Neural crest cell (in vitro differentiated cells): ENCODE measurements at places on chromosomes 12 and 14.

GRCh38 chr14:21087294-21088091 lies 11.0 kb downstream of the ZNF219 start:
- DNase-seq, result peak; percentile 49

DNA sequence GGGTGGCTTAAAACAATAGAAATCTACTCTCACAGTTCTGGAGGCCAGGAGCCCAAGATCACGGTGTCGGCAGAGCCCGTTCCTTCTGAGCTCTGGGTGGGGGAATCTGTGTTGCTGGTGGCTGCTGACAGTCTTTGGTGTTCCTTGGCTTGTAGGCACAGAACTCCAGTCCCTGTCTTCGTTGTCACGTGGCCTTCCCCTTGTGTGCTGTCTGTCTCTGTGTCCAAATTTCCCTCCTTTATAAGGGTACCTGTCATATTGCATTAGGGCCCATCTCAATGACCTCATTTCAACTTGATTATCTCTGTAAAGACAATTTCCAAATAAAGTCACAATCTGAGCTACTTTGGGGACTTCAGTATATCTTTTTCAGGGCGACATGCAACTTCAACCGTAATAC lies 81.6 kb downstream of the CCDC92 start:
- no peak for DNase-seq

DNA sequence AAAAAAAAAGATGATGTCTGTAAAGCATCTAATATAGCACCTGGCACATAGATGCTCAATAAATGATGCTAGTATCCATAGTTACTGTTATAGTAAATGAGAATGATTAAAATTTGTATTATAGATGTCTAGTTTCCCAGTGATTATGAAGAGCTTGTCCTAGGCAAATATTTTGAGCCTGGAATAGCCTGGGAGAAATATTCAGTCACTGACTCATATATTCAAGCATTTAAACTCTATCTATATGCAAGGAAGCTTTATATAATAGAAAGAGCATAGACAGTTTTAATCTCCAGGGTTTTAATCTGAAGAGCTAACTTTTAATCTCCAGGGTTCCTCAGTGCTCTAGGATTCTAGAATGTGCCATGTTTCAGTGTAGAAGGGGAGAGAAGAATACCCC lies 91.5 kb upstream of the VASH1 start:
- DNase-seq, result no peak

- no peak for DNase-seq
Observed at GRCh38 chr14:100504372-100505078, 82.7 kb downstream of the BEGAIN start.

DNA sequence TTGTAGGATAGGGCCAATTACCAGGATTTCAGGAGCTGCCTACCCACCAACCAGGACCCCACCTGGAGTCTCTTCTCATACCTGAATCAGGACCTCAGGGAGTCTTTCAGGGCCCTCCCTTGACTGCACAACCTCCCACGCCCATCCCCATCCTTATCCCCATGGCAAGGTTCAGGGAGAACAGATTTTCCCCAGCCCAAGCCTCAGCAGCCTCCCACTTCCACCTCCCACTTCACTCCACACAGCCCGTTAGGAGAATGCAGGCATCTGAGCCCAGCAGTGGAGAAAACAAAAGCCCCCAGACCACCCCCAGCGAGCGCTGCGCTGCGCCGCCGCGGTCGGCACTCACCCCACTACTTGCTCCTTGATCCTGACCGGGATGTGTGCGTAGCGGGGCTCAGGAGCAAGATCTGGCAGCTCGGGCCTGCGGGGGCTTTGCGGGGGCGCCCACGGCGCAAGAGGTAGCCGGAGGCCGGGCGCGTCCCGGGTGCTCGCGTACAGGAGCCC lies 1.4 kb downstream of the B4GALNT1 start:
- no peak for DNase-seq

GRCh38 chr12:78651755-78652154 lies 212.8 kb upstream of the SYT1 start:
- no peak for DNase-seq

- peak; percentile 36 for DNase-seq
Observed at GRCh38 chr12:14845350-14845750, 2.0 kb upstream of the ART4 start.

- DNase-seq, result no peak
Observed at GRCh38 chr12:13099066-13099843, 4.2 kb downstream of the GSG1 start.

- no peak for DNase-seq
Observed at GRCh38 chr12:47102845-47103651, 23.3 kb upstream of the AMIGO2 start.

- no peak for DNase-seq
Observed at GRCh38 chr14:22549981-22550673, 38.9 kb downstream of the DAD1 start.

DNA sequence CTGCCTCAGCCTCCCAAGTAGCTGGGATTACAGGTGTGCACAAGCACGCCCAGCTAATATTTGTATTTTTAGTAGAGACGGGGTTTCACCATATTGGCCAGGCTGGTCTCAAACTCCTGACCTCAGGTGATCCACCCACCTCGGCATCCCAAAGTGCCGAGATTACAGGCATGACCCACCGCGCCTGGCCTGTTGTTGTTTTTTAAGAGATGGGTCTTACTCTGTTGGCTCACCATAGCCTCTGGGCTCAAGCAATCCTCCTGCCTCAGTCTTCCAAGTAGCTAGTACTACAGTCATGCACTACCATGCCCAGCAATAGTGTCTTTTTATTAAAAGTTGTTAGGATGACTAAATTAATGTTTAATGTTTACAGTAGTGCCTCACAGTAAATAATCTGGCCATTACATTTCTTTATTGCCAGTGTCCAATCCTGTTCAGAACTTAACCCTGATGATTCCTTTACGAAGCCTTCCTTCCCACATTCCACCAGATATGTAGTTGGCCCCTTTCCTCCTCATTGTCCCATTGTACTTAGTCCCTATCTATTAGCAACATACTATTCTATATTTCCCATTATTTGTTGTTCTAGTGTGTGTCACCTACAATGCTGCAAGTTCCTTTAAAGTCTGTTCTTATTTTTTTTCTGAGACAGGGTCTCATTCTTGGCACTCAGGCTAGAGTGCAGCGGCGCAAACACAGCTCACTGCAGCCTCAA lies 8.8 kb upstream of the SMARCC2 start:
- DNase-seq, result no peak

DNA sequence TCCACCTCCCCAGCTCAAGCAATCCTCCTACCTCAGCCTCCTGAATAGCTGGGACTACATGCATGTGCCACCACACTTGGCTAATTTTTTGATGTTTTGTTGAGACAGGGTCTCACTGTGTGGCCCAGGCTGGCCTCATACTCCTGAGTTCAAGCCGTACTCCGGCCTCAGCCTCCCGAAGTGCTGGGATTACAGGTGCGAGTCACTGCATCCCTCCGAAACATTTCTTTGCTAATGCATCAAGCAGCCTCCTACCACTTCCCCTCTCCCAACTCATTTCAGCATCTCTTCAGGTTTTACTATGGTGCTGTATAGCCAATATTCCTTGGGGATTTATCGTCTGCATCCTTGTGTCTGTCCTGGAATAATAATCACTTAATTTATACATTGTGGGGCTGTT lies 2.3 kb upstream of the SLC22A17 start:
- no peak for DNase-seq

- no peak for DNase-seq
Observed at GRCh38 chr14:97618401-97618800, 821.2 kb downstream of the VRK1 start.

GRCh38 chr14:92560106-92560865 lies 46.7 kb downstream of the RIN3 start:
- no peak for DNase-seq

DNA sequence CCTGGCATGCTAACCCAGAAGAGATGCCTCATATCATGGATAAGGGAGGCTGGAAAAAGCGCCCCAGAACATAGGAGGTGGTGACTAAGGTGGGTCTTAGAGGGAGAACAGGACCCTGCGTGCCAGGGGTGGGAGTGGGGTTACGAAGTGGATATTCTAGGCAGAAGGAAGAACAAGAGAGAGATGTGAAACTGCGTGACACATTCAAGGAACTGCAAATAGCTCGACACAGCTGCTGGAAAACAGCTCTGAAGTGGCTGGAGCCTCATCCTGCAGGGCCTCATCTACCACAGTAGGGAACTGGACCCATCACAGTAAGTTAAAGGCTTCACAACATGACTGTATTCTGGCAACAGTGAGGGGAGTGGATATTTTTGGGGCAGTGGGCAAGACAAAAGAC lies 61.1 kb downstream of the RNF34 start:
- DNase-seq, result no peak

GRCh38 chr12:12513416-12514006 lies 49.2 kb downstream of the DUSP16 start:
- DNase-seq, result no peak

GRCh38 chr12:64595863-64596793 lies 14.2 kb upstream of the RASSF3 start:
- no peak for DNase-seq

DNA sequence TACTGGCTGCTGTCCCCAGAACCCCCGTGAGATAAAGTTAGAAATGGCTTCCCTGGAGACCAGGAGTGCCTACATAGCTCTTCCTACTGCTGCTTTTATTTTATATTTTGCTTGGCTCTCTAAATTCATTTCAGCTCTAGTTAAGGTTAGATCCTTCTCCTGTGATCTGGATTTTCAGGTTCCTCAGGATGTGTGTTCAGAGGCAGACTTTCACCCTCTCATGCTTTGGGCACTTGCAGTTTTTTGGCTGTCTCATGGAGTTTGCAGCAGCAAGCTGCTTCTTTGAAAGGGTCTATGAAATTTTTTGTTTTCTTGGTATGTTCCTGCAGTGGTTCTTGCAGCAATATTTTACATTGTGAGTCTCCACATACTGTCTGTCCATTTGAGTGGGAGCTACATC lies 93.3 kb downstream of the ATP23 start:
- no peak for DNase-seq

- DNase-seq, result no peak
Observed at GRCh38 chr12:24649634-24650033, 299.3 kb downstream of the BCAT1 start.

DNA sequence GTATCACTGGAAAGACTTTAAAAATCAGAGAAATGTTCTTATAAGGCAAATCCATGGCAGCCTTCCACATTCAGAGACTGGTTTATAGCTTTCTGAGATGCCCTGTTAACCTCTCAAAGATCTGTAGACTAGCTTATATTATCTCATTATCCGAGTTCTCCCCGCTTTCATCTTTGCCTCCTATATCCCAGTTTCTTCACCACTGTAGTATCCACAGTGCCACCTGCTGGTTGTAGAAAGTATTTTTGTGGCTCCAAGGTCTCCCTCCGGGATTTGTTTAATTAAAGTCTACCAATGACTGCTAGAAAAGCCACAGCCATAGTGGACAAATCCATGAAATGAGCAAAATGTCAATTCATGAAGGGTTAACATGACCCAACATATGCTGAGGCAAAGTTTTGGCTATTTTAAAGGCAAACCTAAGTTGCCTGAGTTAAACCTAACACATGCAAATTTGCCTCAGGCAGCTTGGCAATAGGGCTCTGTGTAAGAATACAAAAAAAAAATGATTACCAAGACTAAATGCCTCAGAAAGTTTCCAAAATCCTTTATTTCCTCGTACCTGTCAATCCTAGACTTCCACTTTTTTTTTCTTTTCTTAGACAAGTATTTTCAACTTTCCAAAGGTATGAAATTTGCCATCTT lies 218.8 kb upstream of the BMP4 start:
- DNase-seq, result peak; percentile 74

DNA sequence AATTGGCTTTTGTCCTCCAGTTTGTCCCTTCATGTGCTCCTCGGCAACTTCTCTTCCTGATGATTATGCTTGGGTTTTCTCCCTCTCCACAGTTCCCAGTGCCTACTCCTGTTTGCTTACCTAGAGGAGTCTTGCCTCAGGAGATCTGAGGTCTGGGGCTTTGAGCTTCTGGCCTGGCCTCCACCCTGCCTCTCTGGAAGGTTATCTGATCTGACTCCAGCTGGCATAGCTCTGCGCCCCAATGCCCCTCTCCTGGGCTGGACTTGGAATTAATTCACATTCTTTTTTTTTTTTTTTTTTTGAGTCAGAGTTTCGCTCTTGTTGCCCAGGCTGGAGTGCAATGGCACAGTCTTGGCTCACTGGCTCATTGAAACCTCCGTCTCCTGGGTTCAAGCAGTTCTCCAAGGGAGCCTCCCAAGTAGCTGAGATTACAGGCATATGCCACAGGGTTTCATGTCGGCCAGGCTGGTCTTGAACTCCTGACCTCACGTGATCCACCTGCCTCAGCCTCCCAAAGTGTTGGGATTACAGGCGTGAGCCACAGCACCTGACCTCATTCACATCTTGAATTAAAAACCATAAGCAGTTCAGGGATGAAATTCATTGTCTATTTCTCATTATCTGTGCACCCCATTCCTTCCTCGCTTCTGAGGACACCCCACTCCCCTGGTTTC lies 33.5 kb downstream of the CFL2 start:
- no peak for DNase-seq

DNA sequence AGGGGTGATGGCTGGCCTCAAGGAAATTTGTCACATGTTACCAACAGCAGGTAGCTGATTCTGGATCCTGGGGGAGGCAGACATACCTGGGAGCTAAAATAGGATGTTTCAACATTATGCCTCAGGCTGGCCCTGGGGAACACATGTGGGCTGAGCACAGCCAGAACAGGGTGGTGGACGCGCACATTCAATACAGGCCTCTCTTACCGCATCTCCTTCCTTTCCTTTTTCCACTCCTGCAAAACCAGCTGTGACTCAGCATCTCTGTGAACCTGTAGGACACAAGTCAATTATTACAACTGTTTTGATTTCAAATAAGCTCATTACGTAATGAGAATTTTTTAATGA lies 61.0 kb downstream of the NT5DC3 start:
- no peak for DNase-seq

- no peak for DNase-seq
Observed at GRCh38 chr12:10389904-10390303, at the start of gene KLRK1. Gene KLRK1, minus strand, starts transcription at chr12:10390041. Its CDS starts 1,231 bp downstream, at chr12:10388810.

DNA sequence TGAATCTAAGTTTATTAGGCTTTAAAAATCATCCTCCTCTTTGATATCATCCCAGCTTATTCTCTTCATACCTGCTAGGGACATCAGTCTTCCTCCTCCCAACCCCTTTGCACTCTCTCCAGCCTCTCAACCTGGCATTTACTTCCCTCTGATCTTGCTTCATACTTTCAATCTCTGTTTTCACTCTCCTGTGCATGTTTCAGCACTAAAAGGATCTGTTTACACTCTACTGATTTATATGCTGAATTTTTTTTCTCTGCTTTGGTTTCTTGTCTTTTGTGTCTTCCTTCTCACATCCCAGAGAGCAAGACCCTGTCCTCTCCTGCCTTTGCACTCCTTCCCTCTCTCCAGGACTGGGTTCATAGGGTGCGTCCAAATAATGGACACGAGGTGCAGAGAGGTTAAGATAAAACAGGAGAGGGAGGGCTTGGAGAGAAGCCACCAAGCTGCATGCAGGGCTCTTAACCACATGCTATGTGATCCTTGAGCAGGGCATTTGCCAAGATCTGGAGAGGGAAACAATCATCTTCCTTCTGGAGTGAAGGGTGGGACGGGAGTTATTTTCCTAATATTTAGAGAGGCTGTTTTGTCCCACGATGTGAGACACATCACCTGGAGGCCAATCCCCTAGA lies 3.0 kb upstream of the CISTR start:
- DNase-seq, result no peak

- no peak for DNase-seq
Observed at GRCh38 chr14:106083082-106083481, 556.7 kb downstream of the TMEM121 start.
